Esophagus squamous epithelium (tissue), 5 donors: ENCODE measurements at places on chromosomes 11 and 22.

- no peak for DNase-seq
Observed at GRCh38 chr22:36155702-36156101, 4.9 kb downstream of the APOL3 start.

DNA sequence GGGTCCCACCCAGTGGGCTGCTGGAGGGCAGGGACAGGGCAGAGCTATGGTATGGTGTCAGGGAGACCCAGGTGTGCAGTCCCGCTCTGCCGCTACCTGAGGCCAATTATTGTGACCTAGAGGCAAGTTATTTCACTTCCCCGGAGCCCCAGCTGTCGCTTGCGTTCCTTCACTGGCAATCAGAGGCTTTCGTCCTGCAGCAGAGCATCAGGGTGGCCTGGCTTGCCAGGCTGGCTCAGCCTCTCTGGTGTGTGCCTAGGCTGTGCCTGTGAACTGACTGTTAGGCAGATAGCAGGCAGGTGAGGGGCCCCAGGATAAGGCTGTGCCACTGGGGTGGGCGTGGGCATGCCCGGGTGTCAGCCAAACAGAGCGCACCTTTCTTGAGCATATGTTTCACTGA, 31.4 kb downstream of the GLB1L2 start:
- no peak for DNase-seq

GRCh38 chr11:33634291-33634834, 66.3 kb downstream of the C11orf91 start:
- DNase-seq, result no peak

DNA sequence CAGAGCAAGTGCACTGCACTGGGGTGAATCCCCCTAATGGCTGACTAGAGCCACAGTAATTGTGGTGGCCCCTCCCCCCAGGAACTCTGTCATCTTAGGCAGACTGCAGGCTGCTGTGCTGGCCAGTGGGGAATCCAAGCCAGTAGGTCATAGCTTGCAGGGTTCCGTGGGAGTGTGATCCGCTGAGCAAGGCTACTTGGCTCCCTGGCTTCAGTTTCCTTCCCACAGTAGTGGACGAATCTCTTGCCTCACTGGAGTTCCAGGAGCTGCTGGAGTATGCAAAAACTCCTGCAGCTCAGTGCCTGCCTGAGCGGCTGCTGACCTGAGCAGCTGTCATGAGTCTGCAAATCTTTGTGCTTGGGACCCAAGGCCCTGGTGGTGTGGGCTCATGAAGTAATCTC, 13.2 kb downstream of the OOSP3 start:
- no peak for DNase-seq

DNA sequence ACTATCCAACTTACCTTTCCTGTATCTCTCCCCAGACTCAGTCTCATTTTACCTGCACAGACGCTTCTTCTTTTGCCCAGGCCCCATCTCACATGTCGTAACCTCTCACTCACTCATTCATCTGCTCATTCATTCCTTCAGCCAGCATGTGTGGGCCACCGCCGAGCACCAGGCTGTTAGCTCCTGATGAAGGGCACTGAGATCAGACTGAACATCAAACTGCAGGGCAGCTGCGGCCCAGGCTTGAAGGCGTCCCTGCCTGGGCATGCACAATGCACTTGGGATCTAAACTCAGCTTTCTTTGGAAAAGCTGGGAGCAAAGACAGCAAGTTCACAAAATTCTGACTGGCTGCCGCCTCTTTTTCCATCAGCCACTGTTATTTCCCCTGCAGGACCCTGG, 1456.3 kb downstream of the BRD1 start:
- DNase-seq, result no peak

DNA sequence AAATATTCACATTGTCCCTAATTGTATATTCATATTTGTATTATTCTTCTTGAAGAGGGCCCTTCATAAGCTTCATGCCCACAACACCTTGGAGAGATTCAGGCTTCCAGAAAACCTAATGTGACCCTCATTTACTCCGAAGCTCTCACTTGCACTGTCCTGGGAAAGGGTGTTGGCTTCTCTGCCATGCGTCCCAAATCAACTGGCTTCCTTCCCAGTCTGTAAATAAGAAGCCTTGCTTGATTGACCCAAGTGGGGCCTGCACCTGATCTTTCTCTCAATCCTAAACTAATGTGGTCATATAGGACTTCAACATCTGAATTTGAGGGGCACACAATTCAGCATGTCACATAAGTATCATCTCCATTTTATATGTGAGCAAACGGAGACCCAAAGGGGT, 40.5 kb upstream of the ZBTB16 start:
- DNase-seq, result no peak
